ENCODE measurements at places on chromosomes 3 and 15. TPM values are rescaled to one million over a fixed set of nuclear protein-coding genes. Genes with fewer than 3 reads are reported as not detected.

DNA sequence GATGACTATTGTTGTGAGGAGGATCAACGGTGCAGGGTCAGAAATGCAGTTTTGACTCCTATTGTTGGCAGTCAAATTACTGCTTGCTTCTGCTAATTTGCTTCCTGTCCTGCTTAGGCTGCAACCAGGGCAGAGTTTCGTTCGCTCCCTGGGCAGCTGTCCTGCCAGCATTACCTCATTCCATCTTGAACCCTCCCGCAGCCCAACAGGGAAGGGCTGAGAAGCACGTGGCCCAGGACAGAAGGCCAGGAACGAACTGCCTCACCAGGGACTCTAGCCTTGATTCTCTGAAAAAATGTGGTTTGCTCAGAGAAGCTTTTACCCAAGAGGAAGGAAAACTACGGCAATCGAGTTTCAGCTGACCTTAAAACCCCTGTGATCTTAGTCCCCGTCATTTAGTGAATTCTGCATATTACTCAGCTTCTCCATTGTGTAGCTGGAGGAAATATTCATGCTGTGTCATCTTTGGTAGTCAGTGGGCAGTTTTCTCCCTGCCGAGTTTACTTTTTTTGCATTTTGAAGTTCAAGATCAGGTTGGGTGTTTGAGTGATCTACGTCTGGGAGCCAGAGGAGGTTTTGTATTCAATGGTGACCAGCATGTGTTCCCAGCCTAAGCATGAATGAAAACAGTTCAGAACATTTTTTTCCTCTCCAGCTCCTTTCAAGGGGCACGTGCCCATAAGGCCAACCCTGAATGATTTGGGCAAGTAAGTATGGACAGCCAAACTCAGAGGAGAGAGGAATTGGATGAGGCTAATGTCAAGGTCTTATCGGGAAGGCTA lies 23.0 kb downstream of the TLNRD1 start:
- peak; percentile 40 for DNase-seq

DNA sequence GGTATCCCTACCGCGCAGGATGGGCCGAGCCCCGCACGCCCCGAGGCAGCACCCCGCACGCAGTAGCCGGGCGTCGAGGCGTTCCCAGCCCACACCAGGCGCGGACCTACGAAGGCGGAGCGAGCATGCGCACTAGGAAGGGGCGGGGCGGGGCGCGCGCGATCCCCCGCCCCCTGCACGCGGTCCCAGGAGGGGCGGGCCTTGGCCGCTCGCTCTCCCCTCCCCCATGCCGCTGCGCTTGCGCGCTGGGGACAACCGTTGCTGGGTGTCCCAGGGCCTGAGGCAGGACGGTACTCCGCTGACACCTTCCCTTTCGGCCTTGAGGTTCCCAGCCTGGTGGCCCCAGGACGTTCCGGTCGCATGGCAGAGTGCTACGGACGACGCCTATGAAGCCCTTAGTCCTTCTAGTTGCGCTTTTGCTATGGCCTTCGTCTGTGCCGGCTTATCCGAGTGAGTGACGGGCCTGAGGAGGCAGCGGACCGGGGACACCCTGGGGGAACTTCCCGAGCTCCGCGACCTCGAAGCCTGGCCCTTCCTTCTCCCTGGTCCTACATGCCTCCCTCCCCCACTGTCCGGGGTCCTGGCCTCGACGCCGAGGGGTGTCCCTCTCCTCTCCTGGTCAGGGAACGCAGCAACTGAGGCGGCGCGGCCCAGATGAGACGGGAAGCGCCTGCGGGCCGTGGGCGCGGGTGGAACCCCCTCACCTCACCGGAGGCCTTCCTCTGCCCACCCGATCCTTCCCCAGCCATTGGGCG lies at the start of gene SPESP1:
Gene SPESP1, plus strand, starts transcription at position 258 of the 755 bp plus-strand sequence. Its CDS starts 129 bp downstream, at position 387.
- DNase-seq = peak; percentile 50

Gene C2CD4B
- not detected for total RNA-seq

Gene ITGB5
- total RNA-seq = 1.4 TPM

Gene FRMD5
- total RNA-seq = not detected

All from B cell (primary cell).